ENCODE measurements at places on chromosomes 3 and 15.

GRCh38 chr3:125511420-125512118 is 8.4 kb downstream of the SNX4 start:
- no peak for DNase-seq

DNA sequence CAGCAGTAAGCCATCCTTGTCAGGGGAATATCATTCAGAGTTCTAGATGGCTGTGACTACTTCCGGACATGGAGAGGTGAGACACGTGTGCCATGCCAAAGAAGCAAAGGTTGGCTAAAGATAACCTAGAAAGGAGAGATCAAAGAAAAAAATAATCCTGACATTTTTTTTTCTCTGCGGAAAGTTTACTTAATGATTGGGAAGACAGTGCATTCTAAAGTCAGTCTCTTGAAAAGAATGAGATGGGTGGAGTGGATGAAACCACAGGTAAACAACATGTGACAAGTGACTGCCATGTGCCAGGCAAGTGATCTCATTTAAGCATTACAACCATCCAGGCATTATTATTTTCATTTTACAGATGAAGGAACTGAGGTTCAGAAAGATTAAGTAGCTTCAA is 436.6 kb downstream of the SOX2 start:
- no peak for DNase-seq

GRCh38 chr15:32107477-32108080 is 77.3 kb downstream of the CHRNA7 start:
- DNase-seq = no peak

GRCh38 chr3:55490276-55490913 is 3.3 kb upstream of the WNT5A start:
- no peak for DNase-seq

DNA sequence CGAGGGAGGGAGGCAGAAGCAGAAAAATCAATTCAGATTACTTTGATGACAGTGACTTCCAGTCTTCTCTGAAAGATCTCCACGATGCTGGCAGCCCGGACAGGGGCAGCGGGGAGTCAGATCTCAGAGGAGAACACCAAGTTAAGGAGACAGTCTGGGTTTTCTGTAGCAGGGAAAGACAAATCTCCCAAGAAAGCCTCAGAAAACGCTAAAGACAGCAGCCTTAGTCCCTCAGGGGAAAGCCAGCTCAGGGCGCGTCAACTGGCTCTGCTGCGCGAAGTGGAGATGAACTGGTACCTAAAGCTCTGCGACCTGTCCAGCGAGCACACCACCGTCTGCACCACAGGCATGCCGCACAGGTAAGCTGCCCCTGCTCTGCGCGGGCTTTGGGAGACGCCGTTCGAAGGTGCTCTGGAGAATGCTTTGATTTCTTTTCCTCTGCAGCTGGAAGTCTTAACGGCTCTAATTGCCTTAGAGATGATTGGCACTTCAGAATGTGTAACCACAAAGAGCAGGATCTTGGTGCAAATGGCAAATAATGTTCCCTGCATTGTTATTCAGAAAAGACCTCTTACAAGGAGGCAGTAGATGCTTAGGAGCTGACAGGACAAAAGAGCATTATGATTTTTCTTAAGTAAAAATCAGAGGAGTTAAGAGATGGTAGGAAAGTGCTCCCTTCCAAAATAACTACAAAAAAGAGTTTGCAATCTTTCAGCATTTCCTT is at the start of gene KCNAB1:
Gene KCNAB1 (plus strand): TSS at position 51 of the 724 bp plus-strand sequence.
- DNase-seq = no peak

DNA sequence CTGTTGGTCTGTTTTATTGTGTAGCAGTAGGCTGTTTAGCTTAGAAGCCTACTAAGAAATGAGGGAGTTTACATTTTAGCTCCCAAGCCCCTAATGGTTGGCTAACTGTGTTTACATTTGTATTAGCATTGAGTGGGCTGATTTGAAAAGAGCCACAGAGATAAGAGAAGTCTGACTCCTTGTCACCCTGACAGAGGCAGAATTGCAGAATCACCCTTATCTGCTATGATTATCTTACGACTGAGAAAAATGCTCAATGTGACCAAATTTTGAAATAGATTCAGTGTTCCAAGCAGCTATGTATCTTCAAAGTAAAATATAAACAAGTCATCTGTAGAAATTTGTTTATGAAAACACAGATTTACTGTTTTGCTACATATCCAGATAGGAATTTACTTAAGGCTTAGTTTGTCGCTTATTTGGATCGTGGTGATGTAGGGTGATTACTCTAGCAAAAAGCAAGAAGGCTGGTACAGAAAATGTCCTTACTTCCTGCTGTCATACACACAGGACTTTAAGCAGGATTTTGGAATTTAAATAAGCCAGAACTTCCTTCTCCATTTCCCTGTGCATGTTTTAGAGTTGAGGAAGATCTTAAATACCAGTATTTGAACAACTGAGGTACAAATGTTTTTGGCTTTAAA is 19.0 kb downstream of the SEMA6D start:
- no peak for DNase-seq

GRCh38 chr15:75153565-75154276 is 48.0 kb upstream of the C15orf39 start:
- peak; percentile 68 for DNase-seq

DNA sequence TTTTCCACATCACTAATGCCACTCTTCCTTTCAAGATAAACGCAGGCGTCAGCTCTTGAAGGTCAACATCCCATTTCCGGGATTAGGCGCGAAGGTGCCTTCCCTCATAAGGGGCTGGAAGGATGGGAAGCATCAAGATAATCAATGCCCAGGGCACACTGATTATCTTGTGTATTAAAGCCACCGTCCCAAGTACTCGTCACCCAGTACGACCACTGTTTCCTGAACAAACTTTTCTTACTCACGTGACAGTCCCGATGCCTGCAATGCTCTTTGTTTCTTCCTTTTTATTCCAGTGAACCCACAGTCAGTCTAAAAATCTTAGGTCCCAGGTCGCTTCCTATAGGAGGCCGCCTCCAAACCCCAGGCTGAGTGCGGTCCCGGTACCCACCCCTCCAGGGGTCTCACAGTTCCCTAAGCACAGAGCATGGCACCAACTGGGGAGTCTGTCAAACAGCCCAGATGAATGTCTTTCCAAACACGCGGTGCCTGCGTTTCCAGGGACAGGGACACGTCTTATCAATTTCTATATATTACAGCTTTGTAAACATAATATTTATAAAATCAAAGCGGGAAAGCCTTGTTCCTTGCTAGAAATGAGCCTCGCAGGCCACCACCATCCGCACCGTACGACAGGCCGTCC is 589 bp downstream of the ANAPC13 start:
- peak; percentile 56 for DNase-seq

GRCh38 chr15:67100124-67100791 is 34.9 kb downstream of the SMAD3 start:
- no peak for DNase-seq

- DNase-seq = no peak
Observed at GRCh38 chr3:143594206-143594605, 254.1 kb downstream of the SLC9A9 start.

Measured in AML-193 (cell line).